ENCODE measurements at places on chromosomes 11 and 22. TPM values are rescaled to one million over a fixed set of nuclear protein-coding genes. Genes with fewer than 3 reads are reported as not detected.

- DNase-seq, result no peak
Measured at GRCh38 chr11:132154781-132155180, 784.4 kb downstream of the NTM start.

The RABL2B gene
- 25.6 TPM for total RNA-seq

The RNF215 gene
- 53.2 TPM for total RNA-seq

DNA sequence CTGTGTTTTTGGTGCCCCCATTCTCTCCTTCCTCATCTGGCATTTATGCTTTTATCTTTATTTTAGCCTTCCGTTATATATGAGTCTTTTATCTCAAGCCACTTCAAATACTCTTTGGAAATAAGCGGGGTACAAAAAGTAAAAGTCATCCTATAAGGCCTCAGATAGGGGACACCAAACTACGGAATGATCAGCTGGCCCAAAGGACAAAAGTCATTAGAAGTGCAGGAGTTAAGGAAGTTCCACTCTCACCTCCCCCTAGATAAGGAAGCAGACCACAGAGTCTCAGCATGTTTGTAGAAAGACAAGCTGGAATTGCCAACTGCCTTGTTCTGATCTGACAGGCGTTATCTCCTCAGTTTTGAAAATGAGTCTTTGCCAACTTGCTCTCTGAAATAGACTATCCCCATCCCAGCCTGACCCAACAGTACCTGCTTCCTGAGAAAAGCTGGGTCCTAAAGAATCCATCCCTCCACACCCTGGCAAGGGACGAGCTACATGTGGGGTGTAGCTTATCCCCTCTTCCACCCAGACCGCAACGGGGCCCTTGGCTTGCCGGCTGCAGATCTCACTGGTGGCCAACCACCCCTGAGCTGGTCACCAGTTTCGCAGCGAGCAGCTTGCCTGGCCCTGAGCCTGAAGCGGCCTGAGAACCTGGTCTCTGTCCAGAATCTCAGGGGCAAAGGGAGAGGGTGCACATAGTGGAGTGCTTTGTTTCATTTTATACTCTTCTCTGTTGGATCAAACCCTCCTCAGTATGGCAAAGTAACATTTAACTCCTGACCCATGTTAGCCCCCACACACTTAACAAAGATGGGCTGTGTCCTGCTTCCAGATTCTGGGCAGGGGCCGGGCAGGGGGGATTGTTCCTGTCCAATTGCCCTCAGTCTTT, 13.8 kb downstream of the FADS2 start:
- no peak for DNase-seq

The RCOR2 gene
- not detected for total RNA-seq

- no peak for DNase-seq
Measured at GRCh38 chr22:29251981-29252911, 15.5 kb downstream of the RHBDD3 start.

The SAA4 gene
- total RNA-seq, result not detected

GRCh38 chr22:41444360-41445128, 2.1 kb downstream of the TOB2 start:
- DNase-seq, result peak; percentile 95

DNA sequence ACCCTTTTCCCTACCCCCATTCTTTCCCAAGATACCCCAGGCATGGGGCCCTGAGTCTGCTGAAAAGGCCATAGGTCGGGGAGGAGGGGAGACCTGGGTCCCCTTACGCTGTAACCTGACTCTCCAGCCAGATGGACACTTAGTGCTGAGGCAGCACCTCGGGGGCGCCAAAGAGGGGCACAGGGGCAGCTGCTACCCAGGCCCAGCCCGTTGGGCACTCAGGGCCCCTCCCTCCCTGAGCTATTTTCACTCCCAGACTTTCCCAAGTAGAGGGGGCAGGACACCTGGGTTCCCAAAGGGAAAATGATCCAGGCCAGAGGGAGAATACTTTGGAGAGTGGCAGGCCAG, 933 bp downstream of the ACTN3 start:
- no peak for DNase-seq

GRCh38 chr11:77557553-77557952, 32.2 kb upstream of the AQP11 start:
- no peak for DNase-seq

DNA sequence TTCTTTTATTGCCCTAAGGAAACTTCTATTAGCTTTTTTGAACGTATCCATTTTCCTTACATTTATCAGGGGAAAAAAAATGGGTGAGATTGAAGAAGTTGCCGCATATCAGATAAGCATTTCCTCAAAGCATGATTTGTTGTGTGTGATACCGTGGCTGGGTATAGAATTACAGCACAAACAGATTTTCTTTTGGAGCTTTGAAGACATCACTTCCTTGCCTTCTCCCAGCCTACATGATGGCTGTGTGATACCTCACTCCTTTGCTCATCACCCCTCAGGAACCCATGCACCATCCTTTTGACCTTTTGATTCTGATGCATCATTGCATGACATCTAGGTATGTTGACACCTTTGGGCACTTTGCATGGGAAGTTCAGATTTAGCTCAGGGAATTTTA, 1155.3 kb downstream of the BRD1 start:
- no peak for DNase-seq

The MS4A3 gene
- total RNA-seq, result not detected

GRCh38 chr11:131392528-131393255, 22.3 kb downstream of the NTM start:
- DNase-seq, result no peak

DNA sequence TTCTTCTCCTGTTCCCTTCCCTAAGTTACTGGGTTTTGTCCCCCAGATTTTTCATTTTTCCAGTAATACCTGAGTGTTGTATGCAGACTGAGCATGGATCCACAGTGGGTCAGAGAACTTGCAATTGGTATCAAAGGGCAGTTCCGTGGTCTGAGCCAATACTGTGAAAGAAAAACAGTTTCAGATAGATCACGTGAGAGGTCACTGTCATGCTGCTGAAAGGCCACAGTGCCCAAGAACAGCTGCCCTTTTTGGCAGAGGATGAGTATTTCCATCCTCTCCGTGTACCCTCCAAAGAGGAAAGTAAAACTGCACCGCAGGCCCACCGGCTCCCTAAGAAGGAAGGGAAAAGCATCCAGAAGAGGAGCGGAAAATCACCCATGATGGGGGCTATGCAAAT, 73.0 kb upstream of the TBCEL start:
- no peak for DNase-seq

The TIGD3 gene
- 1.5 TPM for total RNA-seq

DNA sequence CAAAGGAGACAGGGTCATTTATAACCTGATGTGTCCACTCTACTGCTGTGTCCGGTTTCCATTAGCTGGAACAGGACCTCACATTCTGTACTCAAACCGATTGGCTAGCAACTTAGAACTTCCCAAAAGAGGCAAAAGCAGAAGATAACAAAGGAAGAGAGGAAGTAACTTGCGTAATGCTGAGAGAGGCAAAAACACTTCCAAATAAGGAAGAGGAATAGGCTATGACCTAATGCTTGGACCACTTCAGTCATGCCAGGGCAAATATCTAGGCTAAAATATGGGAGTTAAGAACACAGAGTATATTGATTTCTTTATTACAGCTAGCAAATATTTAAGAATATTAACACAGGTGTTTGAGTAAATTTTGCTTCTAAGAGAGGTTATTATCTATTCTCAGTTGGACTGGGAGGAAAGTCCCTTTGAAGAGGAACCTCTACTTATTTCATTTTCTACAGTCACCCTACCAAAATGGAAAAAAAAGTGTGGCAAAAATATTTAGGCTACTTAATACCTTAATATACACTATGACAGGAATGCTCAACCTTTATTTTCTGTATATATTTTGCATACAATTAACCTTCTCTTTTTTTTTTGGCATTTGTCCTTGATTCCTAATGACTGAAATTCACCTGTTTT, 499.8 kb upstream of the CHORDC1 start:
- no peak for DNase-seq

The PIK3IP1 gene
- total RNA-seq, result 2.2 TPM

The PARVA gene
- total RNA-seq, result 14.8 TPM

The PRR5L gene
- 0.44 TPM for total RNA-seq

GRCh38 chr11:122646549-122647340, 8.8 kb upstream of the UBASH3B start:
- DNase-seq, result no peak

- no peak for DNase-seq
Measured at GRCh38 chr11:6620636-6621035, 1.4 kb upstream of the TPP1 start.

DNA sequence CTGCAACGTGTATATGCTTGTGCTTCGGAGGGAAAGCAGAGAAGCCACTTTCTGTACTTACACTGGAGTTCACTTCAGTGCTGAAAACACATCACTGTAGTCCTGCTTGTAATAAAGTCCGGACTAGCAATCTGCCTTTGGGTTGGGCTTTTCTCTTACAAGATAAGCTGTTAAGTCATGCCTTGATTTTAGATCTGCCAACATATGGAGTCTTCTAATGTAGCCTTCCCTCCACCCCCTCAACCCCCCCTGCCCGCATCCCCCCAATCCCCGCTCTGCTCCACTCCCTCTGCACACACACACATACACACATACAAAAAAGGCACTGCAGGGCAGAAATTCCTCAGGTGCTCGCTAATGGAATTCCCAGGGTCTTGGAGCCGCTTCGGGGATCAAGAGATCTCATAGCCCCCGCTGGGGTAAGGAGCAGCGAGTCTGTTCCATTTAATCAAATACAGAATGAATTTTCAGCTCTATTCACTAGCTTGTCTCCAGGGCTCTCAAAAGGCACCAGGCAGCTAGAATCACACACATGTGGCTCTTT, 3.4 kb downstream of the CDON start:
- DNase-seq, result no peak

The ARHGAP8 gene
- total RNA-seq, result 7.7 TPM

GRCh38 chr11:77138106-77138649, 10.1 kb downstream of the MYO7A start:
- no peak for DNase-seq

DNA sequence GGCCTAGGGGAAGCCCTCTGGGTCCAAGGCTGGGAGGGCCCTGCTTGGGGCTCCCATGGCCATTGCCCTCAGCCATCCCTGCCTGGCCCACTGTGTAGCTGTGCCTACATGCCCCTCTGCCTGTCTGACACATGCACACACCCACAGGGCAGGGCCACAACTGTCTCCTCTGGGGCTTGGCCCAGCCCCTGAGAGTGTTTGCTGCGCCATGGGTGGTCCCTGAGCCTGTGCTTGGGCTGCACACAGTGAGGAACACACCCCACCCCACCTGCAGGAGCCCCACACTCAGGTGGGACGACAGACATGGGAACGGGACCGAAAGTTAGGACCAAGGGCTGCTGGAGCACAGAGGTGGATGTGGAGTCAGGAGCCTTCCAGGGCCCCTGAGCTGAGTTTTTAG, 489.5 kb downstream of the TBC1D22A start:
- no peak for DNase-seq

GRCh38 chr22:22380098-22381030, 128.2 kb downstream of the ZNF280B start:
- no peak for DNase-seq

- DNase-seq, result peak; percentile 61
Measured at GRCh38 chr11:2151500-2152257, 9.3 kb downstream of the INS start.

GRCh38 chr11:109112821-109113280, 309.1 kb upstream of the C11orf87 start:
- no peak for DNase-seq

The SCO2 gene
- not detected for total RNA-seq

The CYTH4 gene
- total RNA-seq, result 1.3 TPM

GRCh38 chr22:49366437-49366836, 461.2 kb downstream of the BRD1 start:
- DNase-seq, result no peak

- no peak for DNase-seq
Measured at GRCh38 chr11:93274851-93275250, 55.7 kb upstream of the DEUP1 start.

The RASGRP2 gene
- total RNA-seq, result not detected

The RAB36 gene
- 10.9 TPM for total RNA-seq

DNA sequence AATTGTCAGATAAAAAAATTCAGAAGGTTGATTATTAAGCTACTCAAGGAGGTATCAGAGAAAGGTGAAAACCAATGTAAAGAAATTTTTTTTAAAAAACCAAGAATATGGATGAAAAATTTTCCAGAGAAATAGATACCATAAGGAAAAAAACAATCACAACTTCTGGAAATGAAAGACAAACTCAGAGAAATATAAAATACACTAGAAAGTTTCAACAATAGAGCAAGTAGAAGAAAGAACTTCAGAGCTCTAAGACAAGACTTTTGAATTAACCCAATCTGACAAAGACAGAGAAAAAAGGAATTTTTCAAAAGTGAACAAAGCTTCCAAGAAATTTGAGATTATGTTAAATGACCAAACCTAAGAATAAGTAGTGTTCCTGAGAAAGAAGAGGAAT, 62.9 kb upstream of the TEAD1 start:
- no peak for DNase-seq

The CARNS1 gene
- 0.03 TPM for total RNA-seq

Data from Caki2 (cell line).